ENCODE measurements at places on chromosomes 16 and 17.

GRCh38 chr17:13740686-13741085, 139.0 kb upstream of the HS3ST3A1 start:
- no peak for DNase-seq

DNA sequence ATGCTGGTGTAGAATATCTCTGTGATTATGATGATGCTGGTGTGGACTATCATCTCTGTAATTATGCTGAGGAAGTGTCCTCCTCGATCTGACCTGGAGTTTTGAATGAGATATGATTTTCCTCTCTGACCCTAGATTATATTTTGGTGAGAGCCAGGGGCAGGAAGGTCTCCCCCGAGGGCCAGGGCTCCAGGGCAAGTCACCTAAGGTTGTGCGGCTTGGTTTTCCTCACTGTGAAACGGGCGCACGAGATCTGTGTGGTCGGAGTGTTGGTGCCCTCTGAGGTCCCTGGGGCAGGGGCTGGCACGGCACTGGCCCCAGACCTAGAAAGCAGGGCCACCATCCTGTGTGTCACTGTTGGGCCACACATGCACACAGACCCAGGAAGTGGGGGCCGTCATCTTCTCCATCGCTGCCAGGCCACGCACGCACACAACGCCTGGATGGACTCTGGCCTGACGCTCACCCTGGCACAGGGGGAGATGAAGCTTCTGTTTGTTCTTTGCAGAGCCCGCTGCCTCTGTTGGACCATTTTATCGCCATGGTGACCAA, 67.7 kb upstream of the ZNF469 start:
- DNase-seq = no peak

- no peak for DNase-seq
Observed at GRCh38 chr17:15287538-15288267, 22.6 kb upstream of the PMP22 start.

- no peak for DNase-seq
Observed at GRCh38 chr17:17911001-17911613, 61.1 kb downstream of the TOM1L2 start.

- DNase-seq = no peak
Observed at GRCh38 chr17:45405250-45406086, 27.2 kb downstream of the ARHGAP27 start.

GRCh38 chr16:68264128-68265077, at the start of gene SLC7A6:
Gene SLC7A6 (plus strand): TSS chr16:68264526. CDS start chr16:68274727, 10,201 bp downstream.
- DNase-seq = peak; percentile 95

DNA sequence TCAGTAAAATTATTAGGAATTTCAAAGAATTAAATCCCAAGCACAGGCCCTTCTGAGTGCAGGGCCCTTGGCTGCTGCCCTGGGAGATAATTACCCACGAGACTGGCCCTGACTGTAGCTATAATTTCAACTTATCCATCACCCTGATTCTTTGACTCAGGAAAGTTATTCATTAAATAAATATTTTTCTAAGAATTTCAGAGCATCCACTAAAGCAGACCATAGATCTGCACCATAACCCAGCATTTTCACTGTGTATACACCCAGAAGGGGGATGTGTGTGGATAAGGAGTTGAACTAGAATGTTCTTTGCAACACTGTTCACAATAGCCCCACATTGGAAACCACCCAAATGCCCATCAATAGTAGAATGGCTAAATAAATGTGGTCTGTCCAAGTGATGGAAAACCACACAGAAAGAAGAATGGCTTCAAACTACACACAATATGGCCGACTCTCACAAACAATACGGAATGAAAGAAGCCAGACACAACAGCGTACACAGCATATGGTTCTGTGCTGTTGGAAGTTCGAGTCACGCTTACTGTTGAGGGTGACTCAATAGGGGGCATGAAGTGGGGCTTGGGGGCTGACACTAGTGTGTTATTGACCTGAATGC, 33.9 kb upstream of the MEAK7 start:
- DNase-seq = no peak

- DNase-seq = no peak
Observed at GRCh38 chr17:2202302-2202995, 101.1 kb downstream of the SMG6 start.

DNA sequence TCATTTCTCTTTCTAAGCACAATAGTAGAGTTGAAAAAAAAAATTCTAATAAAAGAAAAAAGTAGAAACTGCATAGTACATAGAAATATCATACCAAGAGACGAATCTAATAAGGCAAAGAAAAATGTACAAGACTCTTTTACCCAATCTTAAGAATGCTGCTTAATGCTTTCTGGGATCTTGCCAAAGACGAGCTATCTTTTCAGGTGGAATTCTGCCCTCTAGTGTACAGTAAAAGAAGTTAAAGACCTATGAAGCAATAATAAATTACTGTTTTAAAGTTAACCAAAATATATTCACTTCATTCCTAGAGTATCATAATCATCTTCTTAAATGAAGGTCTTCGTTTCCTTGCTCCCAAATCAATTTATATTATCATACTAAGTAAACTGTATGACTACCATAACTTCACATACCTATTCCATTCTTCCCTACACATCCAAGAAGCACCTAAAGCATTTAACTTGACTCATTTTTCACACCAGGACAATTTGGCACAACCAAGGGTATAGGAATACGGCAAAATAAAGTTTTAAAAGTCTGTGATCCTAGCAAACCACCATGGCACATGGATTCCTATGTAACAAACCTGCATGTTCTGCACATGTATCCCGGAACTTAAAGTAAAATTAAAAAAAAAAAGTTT, 47.7 kb downstream of the CFDP1 start:
- DNase-seq = peak; percentile 93

- peak; percentile 57 for DNase-seq
Observed at GRCh38 chr16:10386517-10387100, 748 bp downstream of the ATF7IP2 start.

DNA sequence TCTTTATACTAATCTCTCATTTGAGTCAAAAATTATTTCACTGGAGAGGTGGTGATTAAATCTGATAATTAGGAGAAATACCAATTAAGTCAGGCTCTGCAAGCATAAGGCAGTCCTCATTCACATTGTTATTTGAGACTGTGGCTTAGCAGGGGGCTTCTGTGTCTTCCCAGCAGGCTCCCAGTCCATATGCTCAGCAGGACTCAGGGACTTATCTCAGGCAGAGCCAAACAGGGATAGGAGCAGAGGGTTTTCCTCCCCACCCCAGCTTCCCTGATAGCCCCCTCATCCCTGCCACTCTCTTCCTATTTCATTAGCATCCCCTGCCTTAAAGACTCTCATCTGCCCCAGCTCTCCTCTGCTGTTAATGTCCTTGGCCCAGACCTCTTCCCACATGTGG, 104.3 kb upstream of the DNAH9 start:
- DNase-seq = no peak

DNA sequence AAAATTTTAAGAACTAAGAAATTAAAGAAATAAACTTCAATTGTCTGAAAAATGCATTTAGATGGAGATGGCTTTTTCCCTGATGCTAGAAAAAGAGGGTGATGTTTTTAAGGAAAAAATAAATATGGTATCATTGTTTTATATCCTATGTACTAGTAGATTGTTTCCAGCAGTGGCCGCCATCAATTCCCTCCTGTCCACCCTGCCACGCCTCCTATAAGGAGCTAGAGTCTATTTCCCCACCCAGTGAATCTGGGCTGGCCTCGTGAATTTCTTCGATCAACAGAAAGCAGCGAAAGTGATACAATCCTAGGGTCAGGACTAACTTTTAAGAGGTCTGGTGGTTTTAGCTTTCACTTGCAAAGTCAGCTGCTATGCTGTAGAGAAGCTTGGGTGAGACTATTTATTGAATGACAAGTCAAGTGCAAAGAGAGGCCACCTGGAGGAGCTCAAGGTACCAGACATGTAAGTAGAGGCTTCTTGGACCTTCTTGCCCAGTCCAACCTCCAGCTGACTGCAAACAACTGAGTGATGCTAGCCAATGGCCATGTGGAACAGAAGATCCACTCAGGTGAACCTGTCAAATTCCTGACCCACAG, 80.9 kb upstream of the MTMR4 start:
- no peak for DNase-seq

- no peak for DNase-seq
Observed at GRCh38 chr17:50800196-50800700, 32.9 kb upstream of the ANKRD40CL start.

DNA sequence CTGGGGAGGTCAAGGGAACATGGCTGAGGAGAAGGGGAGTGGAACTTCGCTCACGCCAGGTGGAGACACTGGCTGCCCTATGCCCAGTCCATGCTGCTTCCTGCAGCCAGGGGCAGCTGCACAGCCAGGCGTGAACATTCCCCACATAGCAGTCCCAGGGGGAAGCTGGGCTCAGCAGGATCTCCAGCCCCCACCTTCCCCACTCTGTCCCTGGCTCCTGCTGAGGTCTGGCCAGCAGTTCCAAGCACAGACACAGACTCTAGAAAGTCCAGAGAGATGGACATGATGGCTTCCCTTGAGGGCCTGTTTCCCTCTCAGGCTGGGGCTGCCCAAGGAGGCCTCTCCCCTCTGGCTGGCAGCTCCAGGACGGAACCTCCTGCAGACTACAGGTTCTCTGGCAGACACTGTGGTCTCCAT, 9.3 kb downstream of the JUP start:
- DNase-seq = no peak

- DNase-seq = no peak
Observed at GRCh38 chr17:50209472-50210239, 8.2 kb upstream of the COL1A1 start.

DNA sequence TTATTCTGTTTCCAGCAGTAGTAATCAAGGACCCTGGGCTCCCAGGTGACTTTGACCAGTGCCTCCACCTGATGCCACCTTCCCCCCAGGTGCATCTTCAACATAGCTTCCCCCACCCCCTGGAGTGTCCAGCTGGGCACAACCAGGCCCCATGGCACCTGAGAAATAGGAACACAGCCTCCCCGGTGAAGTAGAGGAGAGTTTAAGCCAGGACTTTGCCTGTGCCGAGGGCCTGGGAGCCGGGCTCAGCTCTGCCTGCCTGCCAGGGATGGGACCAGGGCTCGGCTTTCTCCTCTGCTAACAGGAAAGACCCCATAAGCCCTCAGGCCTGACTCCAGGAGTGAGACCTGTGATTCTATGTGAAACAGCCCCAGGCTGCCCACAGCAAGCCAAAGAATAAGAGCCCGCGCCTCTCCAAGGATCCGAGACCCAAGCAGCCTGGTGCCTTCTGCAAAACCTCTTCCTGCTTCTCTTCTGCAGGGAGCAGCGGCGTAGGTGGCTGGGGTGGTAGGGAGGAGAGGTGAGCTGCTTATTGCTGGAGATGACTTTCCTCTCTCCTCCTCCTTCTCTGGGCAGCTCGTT, 16.4 kb upstream of the RBFOX3 start:
- no peak for DNase-seq

DNA sequence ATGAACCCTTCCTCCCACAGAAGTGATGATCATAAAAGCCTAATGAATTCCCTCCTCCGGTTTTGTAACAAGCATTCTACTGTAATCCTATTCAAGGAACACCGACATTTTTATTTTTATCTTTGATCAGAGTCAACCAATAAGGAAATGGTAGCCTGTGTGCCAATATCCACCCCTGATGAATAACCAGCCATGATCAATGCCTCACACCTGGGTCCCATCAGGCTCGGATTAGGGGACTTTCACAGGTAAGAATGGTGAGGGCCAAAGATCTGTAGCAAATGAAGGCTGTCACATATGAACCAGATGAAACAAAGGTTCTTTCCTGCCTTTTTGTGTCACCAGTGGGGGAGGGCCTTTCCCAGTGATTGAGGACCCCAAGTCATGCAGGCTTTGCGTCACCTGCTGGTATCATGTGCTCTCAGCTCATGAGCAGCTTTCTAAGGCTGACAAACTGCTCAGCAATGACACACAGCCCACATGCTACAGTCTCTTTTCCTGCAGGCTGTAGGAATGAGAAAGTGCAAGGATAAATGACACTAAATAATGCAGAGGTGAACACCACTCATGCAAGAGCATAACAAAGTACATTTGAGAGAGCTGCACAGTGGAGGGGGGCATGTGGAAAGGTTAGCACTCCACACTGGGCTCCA, 34.9 kb downstream of the TOM1L2 start:
- no peak for DNase-seq

- no peak for DNase-seq
Observed at GRCh38 chr17:68710035-68710780, 109.0 kb upstream of the FAM20A start.

DNA sequence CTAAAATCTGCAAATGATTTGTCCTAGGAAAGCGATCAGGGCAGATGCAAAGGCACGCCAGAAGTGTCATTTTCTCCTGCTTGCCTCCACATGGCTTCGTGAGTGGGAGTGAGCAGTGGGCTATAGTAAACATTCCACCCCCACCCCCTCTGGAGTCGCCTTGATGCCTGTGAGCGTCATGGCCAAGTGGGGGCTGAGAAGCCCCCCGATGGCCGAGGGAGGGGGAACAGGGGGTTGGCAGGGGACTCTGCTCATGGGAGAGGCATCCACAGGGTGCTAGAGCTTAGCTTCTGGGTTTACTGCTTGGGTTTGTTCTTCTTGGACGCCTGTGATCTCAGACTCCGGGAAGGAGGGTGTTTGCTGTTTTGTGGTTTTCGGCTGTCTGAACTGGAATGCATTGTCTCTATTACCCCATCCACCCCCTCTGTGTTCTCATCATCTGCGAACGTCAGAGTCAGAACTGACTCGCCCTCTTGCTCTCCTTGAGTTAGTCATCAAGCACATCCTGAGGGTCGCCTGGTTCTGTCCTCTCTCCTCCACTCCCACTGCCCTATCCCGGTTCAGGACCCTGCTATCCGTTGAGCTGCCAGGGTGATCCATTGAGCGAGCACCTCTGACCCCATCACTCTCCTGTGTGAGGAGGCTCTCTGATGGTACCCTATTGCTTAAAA, 15.4 kb downstream of the TNS4 start:
- DNase-seq = no peak

GRCh38 chr17:12730421-12730820, 58.9 kb upstream of the ARHGAP44 start:
- no peak for DNase-seq

DNA sequence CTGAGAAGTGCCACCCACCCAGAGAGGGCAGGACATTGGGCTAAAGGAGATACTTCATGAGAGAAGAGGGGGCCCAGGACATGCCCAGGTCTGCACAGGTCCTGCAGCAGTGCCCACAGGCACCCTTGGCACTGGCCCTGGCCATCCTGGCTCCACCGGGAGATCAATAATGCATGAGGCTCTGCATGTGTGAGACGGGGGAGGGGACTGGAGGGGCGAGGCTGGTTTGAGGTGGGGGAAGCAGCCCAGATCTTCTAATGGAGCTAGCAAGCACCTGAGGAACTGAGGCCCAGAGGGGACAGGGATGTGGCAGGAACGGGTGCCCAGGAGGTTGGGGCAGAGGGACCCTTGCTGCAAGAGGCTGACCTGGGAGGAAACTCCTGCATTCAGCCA, 567 bp downstream of the OSBPL7 start:
- no peak for DNase-seq

DNA sequence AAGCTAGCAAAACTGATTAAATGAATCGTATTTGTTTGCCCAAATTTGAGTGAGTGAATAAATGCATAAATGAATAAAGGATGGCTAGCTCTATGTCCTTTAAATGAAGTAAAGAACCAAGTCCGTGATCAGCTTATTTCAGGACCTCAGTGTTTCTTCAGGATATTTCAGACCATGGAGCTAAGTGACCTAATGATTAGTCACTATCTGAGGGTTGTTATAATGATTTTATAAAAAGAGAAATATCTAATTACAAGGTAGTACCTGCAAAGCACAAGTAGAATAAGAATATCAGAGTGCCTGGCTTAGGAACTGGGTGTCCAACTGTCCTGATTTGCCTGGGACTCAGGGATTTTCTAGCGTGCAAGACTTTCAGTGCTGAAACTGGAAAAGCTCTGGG, 12.5 kb downstream of the KCNJ2 start:
- no peak for DNase-seq
